NCI-H226 (cell line): ENCODE measurements at places on chromosomes 6 and 20.
A peak's percentile ranks its signal among the peaks of the same experiment; 100 is the strongest.

GRCh38 chr6:28134015-28134414 lies 7.7 kb upstream of the ZKSCAN8 start:
- DNase-seq, result peak; percentile 7

DNA sequence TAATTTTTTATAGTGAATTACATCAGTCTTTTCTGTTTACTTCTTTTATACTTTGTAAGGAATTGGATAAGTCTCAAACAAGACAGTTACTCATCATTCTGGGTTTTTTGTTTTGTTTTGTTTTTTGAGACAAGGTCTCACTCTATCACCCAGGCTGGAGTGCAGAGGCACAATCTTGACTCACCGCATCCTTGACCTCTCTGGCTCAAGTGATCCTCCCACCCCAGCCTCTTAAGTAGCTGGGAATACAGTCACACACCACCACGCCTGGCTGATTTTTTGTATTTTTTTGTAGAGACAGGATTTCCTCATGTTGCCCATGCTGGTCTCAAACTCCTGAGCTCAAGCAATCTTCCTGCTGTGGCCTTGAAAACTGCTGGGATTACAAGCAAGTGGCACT lies 524.3 kb downstream of the EYS start:
- peak; percentile 88 for DNase-seq

GRCh38 chr20:9839626-9840025 lies 750 bp upstream of the PAK5 start:
- DNase-seq, result no peak

DNA sequence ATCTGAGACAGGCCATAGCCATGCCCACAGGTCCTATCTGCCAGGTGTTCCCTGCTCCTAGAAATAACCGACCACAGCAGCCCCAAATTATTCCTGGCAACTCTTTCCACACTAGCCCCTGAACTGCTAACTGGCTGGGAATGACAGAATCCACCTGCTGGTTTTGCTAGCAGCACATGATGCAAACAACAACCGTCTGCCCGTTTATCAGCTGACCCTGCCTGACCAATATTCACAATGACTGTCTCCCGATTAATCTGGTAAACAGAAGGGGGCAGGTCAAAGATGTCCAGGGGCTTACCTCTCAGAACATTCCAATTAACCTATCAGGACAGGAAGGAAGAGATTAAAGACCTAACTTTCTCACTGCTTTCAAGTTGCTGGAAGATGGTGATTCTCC lies 101.5 kb downstream of the NRSN1 start:
- DNase-seq, result no peak

DNA sequence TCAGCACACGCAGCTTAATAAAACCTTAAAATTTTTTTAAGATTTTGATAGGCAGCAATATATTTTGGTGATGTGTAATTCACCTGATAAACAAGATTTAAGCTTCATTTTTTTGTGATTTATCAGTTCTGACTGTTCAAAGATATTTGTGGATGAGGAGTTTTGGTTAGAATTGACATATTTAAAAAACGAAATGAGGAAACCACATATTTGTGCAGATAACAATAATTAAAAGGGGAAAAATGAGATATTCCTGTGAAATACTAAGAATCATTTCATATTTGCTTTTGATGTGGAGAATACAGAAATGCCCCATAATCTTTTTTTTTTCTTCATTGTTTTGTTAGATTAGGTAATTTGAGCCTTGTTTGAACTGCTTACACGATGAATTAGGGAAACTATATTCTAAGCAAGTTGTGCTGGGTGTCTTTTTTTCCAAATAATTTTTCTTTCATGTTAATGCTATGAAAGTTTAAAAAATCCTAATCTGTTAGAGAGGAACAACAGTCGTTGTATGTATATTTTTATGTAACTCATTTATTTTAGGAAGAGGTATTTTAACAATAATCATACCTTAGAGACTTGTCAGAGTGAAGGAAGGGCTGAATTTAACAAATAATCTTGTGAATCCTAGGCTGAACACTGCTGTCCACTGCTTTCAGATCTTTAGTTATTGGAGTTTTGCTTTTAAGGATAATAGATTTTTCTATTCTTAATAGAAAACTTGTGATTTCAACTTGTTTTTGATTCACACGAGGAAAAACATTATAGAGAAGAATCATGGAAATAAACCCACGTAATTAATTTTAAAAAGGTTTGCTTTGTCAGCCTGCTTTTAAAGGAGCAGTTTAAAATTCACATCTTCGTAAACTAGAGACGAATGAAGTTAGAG lies 4.0 kb downstream of the ARID1B start:
- no peak for DNase-seq

- DNase-seq, result peak; percentile 54
These were observed 248.1 kb upstream of the OPRM1 start for GRCh38 chr6:153790876-153791473.

DNA sequence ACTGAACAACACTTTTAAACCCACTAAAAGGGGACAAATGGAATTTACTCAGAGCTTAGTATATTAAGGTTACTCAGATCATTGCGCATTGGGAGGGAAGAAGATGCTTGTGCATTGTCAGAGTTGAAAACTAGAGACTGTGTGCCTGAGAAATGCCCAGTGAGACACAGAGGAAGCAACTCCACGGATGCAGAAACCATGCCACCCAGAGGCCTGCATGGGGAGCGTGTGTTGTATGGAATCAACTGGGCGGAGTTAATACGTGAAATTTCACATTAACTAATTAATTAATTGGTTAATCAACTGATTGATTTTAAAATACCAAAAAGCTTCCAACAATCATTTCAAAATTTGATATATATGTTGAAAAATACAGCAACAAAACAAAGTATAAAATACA lies 391.6 kb downstream of the PLCB1 start:
- DNase-seq, result peak; percentile 4

GRCh38 chr6:139981768-139982181 lies 607.3 kb upstream of the CITED2 start:
- no peak for DNase-seq

DNA sequence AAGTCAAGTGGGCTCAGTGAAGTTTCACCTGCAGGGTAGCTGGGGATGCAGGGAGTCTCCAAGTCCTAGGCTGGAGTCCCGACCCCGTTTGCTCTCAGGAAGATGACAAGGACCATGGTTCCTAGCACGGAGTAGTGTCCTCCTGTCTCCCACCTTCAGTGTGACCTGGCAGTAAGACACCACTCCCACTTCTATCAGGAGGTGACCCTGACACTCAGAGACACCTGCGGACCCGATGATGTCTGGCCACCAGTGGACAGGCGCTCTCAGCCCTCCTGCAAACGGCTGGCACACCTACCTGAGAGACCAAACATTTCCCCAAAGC lies 1.1 kb downstream of the SOD2 start:
- no peak for DNase-seq
